ENCODE measurements at places on chromosomes 12 and 14.

DNA sequence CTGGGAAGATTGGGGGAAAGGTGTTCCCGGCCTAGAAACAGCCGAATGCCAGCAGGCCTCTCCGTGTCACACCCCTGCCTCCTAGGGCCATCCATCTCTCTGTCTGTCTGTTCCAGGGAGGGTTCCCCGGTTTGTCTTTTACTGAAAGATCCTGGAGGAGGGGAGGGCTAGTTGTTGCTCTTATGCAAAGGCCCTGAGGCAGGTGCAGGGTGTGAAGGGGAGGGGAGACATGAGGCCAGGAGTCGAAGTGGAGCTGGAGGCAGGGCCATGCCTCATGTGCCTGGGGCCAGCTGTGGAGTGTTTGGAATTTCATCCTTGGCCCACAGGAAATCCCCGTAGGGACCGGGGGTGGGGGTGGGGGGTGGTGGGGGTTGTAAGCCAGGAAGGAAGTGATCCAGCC lies 8.7 kb upstream of the RCOR1 start:
- no peak for DNase-seq

DNA sequence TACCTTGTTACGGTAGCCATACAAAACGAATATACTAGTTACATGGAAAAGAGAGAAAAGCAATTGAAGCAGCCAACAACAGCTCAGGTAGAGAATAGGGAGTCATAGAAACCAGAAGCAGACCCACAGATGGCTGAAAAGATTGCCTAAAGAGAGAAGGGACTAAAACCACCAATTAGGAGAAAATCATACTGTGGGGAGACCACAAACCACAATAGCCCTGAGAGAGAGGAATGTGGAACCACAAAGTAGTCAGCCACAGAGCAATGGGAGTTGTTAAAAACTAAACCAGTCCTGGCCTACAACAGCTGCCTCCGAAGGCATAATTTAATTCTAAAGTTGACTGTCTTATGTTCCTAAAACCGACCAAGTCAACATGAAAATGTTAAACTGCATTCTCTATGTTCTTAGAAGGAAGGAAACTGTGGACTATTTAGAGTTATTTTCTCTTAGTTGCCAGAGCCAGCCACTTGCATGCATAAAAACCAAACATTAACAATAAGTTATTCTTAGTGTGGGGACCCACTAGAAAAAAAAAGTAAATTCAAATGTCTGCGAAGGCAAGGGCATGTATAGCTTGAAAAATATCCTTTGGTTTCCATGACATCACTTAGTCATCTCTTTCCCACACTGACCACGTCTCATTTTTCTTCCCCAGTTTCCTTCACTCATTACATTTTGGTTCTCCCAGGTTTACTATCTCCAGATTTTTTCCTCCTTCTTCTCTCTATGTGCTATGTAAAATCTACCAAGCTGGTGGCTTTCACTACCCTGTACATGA lies 398.1 kb downstream of the NOVA1 start:
- no peak for DNase-seq

GRCh38 chr12:110252716-110253115 lies 28.3 kb upstream of the ATP2A2 start:
- DNase-seq: no peak

- no peak for DNase-seq
These were observed 26.3 kb downstream of the RTN1 start for GRCh38 chr14:59844186-59844812.

- DNase-seq: no peak
These were observed 119.2 kb downstream of the TBC1D30 start for GRCh38 chr12:64943686-64944085.

GRCh38 chr12:92044435-92044834 lies 101.2 kb downstream of the BTG1 start:
- no peak for DNase-seq

DNA sequence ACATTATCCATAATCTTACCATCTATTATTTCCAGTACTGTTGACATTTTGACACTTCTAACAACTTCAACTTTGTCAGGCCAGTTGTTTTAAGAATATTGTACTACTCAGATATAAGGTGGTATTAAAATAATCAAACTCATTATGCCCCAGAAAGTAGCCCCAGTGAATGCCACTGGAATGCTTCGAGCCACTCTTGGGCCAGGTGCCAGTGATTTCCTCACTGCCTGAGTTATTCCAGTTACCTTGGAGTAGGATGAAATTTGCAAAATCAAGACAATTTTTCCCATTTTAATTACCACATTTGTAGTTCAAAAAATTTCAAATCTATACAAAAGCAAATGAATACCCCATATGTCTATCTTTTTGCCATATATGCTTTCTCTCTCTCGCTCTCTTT lies 9.2 kb downstream of the CIPC start:
- DNase-seq: no peak

GRCh38 chr14:92595267-92595666 lies 81.7 kb downstream of the RIN3 start:
- DNase-seq: no peak

- peak; percentile 19 for DNase-seq
These were observed 371 bp upstream of the REM2 start for GRCh38 chr14:22882529-22883172.

- no peak for DNase-seq
These were observed 148.8 kb upstream of the EGLN3 start for GRCh38 chr14:34099635-34100034.

DNA sequence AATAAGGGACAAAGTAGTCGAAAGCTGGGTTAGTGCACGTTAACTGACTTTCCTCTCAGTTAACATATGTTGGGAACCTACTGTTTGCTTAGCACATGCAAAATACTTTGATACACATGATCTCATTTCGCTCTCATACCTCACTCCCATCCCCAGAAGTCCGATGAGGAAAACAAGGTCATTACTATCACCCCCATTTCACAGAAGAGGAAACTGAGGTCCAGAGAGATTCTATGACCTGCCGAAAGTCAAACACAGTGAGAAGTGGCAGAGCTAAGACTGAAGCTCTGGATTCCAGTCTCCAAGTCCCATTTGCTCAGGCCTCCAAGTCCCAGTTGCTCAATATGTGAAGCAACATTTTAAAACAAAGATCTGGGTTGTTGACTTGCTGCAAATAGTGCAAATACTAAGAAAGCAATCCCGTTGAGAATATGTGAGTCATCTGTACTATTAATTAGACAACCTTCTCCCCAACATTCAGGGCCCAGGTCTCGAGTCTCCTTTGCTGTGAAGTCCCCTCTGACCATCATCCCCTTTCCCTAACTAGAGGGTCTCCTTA lies 170.6 kb upstream of the PWP1 start:
- DNase-seq: no peak

GRCh38 chr14:101028971-101029667 lies 125.6 kb upstream of the RTL1 start:
- no peak for DNase-seq

DNA sequence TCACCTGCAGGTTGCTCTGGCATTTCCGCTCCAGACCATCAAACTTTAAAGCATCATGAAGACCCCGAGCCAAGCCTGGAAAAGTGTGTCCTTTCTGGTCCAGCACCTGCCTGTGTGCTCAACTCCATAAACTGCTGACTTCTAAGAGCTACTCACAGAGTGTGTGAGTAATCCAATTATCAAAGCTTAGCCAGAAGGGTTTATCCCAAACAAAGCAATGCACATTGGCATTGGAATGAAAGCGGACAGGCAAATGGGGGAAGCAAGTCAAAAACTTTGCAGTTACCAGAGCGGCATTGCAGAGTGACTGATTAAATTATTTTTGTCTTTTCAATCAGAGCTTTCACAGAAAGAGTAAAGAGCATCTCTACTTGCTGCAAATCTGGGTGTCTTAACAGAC lies 1262.4 kb upstream of the SEL1L start:
- no peak for DNase-seq

DNA sequence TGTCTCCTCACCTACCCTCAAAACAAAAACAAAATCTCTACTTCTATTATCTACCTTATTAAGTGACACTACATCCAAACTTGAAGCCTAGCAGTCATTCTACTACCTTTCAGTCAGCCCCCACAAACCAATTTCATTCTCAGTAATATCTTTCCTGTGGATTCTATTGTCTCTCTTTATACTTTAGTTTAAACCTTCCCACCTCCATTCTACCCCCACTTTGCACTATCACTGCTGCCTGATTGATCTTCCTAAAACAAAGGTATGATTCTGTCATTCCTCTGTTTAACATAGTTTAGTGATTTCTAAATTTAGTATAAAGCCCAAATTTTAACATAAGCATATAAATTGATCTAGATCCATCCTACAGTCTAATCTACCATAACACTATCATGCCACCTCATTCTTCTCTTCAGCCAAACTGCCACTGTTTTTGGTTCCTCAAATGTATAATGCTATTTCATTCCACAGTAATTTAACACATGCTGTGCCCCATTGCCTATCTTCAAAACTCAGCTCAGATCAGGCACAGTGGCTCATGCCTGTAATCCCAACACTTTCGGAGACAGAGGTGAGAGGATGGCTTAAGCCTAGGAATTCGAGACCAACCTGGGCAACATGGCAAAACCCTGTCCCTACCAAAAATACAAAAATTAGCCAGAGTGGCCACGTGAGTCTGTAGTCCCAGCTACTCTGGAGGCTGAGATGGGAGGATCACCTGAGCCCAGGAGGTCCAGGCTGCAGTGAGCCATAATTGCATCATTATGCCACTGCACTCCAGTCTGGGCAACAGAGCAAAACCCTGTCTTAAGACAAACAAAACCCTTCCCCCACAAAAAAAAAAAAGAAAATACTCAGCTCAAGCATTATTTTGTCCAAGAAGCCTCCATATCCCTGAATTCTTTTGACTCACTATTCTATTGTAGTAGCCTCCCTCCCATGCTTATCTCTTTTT lies 3.1 kb upstream of the STRN3 start:
- no peak for DNase-seq

GRCh38 chr12:111445726-111446581 lies 40.2 kb downstream of the SH2B3 start:
- no peak for DNase-seq

- DNase-seq: no peak
These were observed 16.0 kb upstream of the SERPINA4 start for GRCh38 chr14:94545131-94545841.

- DNase-seq: no peak
These were observed 128.8 kb downstream of the LMNTD1 start for GRCh38 chr12:25424211-25424731.

- DNase-seq: no peak
These were observed 601.5 kb downstream of the KCNH5 start for GRCh38 chr14:62443796-62444195.

GRCh38 chr12:19217446-19217845 lies 87.9 kb downstream of the PLEKHA5 start:
- DNase-seq: no peak

DNA sequence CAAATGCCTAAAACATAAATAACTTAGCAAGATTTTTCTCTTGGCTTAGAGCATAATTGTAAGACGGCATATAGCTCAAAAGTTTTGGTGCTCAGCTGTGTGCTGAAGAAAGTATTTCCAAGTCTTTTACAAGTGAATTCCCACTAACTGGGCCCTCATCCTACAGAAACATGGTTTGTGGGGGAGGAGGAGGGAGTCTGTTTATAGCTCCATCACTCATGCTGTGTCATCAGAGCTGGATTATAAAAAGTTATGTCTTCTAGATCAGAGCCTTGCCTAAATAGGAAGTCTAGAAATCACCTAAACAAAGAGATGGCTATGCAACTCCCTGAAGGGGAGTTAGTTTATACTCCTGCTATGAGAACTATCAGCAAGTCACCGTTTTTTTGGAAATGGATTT lies 65.9 kb upstream of the OTOGL start:
- no peak for DNase-seq

DNA sequence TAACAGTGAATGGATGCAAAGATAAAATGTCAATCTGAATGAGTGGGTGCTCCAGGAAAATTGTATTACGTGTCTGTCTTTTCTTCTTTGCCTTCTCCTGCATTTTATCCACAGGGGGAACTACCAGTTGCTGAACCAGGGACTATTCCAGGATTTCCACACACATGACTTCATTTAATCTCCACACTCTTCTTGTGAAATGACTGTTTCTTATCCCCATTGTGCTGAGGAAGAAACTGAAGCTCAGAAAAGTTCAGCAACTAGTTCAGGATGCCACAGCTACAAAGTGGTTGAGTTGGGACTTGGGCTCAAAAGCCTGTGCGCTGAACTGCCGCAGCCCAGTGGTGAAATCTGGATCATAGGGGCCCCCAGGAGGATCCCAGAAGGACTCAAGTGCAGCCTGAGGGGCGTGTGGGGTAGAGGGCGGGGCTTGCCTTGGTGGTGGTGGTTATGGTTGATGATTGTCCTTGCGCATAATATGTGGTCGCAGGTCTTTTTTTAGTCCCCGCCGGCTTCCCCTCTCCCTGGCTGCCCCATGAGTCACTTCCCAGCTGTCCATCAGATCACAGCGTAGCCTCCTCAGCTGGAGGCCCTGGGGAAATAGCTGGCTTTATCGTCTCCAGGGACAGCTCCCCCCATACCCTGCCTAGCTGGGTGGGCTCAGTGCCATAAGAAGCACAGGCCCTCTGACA lies 235.2 kb upstream of the CRY1 start:
- no peak for DNase-seq

GRCh38 chr12:128914908-128915563 lies 61.8 kb downstream of the GLT1D1 start:
- DNase-seq: no peak

GRCh38 chr14:70567791-70568190 lies 32.7 kb downstream of the MED6 start:
- DNase-seq: no peak

DNA sequence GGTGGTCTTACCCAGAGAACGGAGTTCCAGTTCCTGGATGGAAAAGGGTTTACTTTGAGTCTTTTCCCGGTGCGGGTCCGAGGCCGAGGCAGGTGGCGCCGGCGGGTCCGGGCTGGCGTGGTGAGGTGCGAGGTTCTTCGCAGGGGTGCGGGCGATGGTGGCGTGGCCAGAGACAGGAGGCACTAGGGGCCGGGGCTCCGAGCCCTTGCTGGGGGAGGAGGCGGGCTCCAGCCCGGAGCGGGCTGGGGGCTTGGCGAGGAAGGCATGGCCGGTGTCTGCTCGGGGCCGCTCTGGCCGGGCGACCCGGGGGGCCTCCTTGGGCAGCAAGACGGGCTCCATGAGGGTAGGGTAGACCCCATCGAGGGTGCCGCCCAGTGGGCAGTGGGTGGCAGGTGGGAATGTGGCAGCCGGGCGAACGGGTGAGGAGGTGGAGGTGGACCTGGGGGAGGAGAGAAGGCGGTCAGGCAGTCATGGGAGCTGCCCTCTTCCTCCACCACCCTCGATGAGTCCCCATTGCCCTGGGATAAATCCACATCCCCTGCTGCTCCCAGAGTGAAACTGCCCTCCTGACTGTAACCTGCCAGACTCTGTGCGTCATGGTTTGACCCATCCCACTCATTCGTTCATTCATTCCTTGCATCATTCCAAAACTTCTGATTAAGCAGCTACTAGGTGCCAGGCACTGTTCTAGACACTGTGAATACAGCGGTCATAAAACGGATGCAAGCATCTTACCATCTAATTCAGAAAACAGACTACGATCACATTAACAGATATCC lies 42.0 kb downstream of the RFLNA start:
- DNase-seq: no peak
